ENCODE measurements at places on chromosomes 1 and 21. TPM values are rescaled to one million over a fixed set of nuclear protein-coding genes. Genes with fewer than 3 reads are reported as not detected.

CNKSR1 gene
- 26.3 TPM for total RNA-seq

DNA sequence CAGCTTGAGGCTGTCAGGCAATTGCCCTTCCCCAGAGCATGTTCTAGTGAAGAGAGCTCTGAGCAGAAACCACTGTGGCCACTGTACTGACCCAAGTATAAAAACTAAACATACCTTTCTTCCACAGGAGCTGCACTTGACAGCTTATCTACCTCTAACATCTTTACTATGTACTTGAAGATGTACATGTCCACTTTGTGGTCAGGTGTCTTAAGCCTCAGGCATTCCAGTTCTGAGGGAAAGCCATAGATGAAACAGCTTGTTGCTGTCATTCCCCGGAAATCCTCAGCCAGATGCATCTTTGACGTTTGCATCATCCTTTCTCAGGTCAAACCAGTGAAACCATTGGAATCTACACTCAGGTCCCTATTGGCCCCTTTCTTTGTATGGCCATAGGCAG, 70.4 kb downstream of the CHRM3 start:
- H3K4me1 ChIP-seq = 0 out of 2 replicates have a peak, but pooled peaks cover 2% of the 10 kb centered on the region
- no peak for DNase-seq
- no peaks in the 10 kb centered on the region for H3K27me3 ChIP-seq
- H3K4me3 ChIP-seq = no peak overlapping the region

PRRX1 gene
- total RNA-seq = not detected

DNA sequence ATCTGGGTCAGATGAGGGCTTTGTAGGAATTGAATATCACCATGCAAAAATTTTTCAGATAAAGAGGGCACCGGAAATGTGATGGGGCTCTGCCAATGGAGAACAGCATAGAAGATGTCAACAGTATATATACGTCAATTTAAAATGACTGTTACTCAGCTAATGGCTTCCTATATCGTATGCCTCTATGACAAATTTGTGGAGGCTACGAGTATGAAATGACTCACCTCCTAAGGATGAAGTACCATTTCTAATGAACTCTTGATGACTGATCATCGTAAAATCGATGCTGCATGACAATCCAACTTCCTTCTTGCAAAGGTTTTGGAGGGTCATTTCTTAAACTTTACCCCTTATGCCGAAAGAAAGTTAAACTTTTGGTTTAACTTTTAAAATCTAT, 450.3 kb upstream of the ZP4 start:
- no peaks in the 10 kb centered on the region for H3K27me3 ChIP-seq
- no peak overlapping the region for H3K27ac ChIP-seq
- H3K4me3 ChIP-seq = no peak overlapping the region
- DNase-seq = no peak
- H3K36me3 ChIP-seq = 0 out of 3 replicates have a peak, but pooled peaks cover 1% of the 10 kb centered on the region

IFI44 gene
- not detected for total RNA-seq

GRCh38 chr1:159829273-159829634, 2.6 kb downstream of the SLAMF8 start:
- H3K4me1 ChIP-seq = no peaks in the 10 kb centered on the region
- H3K4me3 ChIP-seq = no peak overlapping the region
- H3K27me3 ChIP-seq = no peaks in the 10 kb centered on the region

TYW3 gene
- 10.9 TPM for total RNA-seq

- DNase-seq = no peak
- H3K27me3 ChIP-seq = no peaks in the 10 kb centered on the region
- H3K36me3 ChIP-seq = no peaks in the 10 kb centered on the region
- no peaks in the 10 kb centered on the region for H3K4me1 ChIP-seq
Measured at GRCh38 chr1:53600001-53600400, 139.0 kb downstream of the GLIS1 start.

DNA sequence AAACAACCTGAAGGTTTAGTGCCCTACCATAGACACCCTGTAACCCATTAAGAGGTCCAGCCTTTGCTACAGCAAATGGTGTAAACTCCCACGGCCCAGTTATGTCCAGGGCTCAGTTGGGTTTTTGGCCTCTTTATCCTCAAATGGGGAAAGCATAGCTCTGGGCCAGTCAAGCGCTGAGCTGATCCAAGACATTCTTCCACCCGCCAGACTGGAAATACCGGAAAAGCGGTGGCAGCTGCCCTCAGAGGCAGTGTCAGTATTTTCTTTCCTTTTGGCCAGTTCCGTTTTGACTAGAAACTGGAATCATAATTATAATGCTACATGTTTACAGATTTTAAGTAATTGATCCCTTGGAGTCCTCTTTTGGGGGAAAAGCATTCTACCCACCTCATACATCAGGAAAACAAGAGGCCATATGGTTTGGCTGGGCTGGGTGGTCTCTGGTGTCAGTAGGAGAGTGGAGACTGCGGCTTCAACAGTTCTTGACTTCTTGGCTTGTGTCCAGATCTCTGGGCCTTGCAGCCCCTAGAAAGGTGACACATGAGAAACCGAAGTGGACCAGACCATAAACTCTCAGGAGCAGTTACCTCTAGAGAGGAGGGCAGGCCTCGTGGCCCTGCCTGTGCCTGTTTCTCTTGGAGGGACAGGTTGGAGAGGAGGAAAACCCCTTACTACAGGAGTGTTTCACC, 30.2 kb upstream of the CLDN14 start:
- no peak overlapping the region for H3K27ac ChIP-seq
- H3K27me3 ChIP-seq = no peaks in the 10 kb centered on the region
- DNase-seq = no peak
- no peaks in the 10 kb centered on the region for H3K4me1 ChIP-seq
- H3K36me3 ChIP-seq = no peaks in the 10 kb centered on the region

DNA sequence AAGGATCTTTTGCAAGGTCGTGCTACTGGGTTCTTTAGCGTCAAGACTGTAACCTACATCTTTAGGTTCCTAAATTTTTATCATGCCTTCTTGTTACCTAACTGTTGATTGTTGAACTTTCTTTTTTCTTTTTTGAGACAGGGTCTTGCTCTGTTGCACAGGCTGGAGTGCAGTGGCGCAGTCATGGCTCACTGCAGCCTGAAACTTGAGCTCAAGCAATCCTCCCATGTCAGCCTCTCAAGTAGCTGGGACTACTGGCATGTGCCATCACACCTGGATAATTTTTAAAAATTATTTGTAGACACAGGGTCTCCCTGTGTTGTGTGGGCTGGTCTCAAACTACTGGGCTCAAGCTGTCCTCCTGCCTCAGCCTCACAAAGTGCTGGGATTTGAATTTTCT, 52.9 kb downstream of the NFIA start:
- no peaks in the 10 kb centered on the region for H3K4me1 ChIP-seq
- no peak for DNase-seq
- no peaks in the 10 kb centered on the region for H3K27me3 ChIP-seq
- no peak overlapping the region for H3K27ac ChIP-seq

All from H9 (cell line).